ENCODE measurements at places on chromosomes 3 and 15.

DNA sequence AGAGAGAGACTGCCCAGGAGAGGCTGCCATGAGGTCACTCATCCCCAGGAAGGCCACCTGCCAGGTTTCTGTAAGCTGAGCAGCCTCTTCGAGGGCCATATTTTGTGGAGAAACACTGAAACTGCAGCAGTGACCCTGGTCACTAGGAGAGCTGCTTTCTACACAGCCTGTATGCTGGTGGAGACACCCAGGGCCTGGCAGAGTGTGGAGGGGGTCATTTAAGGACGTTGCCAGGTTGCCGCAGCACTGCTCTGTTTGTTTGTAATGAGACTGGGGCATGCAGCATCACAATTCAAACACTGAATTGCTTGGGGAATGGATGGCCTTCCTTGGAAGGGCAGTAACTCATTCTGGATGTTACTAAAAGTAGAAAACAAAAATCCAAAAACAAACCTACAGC lies 104.9 kb upstream of the TRIM42 start:
- no peak for DNase-seq

GRCh38 chr15:88707771-88708654 lies 69.2 kb downstream of the ISG20 start:
- peak; percentile 34 for DNase-seq

- no peak for DNase-seq
Measured at GRCh38 chr15:81107889-81108288, 26.2 kb upstream of the CFAP161 start.

GRCh38 chr3:119559441-119559963 lies at the start of gene CD80:
Gene CD80 (minus strand): TSS chr3:119559614. CDS start chr3:119557728, 1,886 bp downstream.
- peak; percentile 45 for DNase-seq

DNA sequence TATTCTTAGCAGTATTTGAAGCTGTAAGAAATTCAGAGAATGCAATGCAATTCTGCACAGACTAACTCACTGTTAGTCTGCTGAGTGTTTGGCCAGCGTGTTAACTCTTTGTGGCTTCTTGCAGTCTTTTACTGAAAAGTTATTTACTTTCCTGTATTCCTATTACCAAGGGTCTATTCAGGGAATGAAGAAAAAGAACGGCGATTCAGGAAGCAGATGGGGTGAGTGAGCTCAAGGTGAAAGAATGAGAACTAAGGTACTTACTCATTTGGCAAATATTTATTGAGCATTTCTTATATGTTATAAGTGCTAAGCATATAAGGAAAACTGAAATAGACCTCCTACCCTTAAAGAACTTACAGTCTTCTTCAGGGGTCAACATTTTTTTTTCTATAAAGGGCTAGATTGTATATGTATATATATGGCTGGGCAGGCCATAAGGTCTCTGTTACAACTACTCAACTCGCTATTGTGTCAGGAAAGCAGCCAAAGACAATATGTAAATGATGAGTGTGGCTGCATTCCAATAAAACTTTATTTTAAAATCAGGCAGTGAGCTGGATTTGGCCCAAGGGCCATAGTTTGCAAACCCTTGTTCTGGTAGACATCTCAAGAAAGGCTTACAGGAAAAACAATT lies 271.9 kb upstream of the GADL1 start:
- peak; percentile 84 for DNase-seq

Measured in EL (cell line).